Stimulated activated CD4-positive, alpha-beta T cell treated with anti-CD3 and anti-CD28 coated beads, Interleukin-15, amount 100 ng/mL, for 1 hour (primary cell): ENCODE measurements at places on chromosomes 6 and 20.

DNA sequence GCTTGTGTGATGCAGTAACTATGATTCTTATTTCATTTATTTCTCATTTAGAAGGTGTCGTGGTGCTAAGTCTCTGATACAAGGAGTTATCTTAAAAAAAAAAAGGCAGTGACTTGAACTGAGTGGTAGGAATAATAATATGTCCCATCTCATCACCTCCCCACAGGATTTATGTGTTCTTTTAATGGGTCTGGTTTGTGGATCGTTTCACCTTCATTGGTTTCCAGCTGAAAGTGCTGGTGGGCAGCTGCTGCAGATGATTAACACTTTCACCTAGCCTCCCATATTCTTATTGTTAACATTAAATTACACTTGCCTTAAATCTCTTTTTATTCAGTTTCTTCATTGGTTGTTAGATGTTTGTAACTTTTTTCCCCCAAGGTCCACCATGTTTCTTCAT, 68.8 kb downstream of the ANKRD6 start:
- DNase-seq: no peak

GRCh38 chr20:10336959-10337729, 96.9 kb downstream of the MKKS start:
- no peak for DNase-seq

GRCh38 chr6:45388328-45388727, 10.6 kb upstream of the SUPT3H start:
- no peak for DNase-seq

DNA sequence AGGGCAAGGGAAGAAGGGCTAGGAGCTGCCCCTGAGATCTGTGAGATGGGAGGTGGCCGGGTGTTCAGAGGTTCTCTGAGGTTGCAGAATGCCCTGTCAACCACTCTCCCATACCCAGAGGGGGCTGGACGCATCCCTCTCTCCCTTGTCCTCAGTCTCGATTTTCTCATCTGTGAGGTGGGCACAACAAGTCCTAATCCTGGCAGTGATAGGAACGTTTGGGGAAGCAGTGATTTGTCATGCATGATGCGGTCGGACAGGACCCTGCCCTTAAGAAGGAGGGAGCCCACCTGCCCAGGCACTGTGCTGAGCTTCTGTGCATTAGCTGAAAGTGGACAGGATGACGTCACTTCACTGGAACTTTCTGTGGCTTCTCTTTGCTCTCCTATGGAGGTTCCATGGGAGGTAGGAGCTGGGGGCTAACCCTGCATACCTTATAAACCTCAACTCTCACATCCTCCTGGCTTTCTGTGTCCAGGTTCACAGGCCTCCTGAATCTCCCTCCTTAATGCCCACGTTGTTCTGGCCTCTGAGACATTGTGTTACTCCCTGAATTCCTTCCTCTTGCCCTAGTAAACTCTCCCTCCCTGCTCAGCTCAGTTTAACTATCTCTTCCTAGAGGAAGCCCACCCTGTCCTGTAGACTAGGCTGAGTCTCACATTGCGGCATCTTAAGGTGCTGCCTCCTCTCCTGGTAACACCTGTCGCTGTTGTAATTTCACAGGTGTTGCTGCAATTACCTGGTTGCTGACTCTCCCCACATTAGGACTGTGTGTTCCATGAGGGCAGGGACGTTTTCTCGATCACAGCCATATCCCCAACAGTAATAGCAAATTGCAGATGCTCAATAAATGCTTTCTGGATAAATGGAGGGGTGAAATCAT, 30.1 kb upstream of the CSNK2A1 start:
- no peak for DNase-seq

DNA sequence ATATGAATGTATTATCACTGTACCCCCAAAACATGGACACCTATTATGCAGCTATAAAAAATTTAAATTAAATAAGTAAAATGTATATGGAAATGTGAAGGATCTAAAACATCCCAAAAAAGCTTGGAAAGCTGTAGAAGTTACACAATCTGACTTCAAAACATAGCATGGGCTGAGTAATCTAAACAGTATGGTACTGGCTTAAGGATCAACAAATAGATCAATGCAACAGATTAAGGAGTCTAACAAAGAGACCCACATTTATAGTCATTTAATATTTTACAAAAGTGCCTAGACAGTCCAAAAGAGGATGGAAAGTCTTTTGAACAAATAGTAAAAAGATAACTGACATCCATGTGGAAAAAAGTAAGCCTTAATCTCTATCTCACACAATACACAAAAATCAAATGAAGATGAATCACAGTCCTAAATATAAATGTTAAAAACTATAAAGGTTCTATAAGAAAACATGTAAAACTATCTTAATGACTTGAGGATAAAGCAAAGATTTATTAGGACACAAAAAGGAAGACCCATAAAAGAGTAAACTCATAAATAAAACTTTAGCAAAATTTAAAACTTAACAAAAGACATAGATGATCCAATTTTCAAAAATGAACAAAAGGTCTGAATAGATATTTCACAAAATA, 46.8 kb downstream of the RANBP9 start:
- no peak for DNase-seq

- DNase-seq: no peak
Observed at GRCh38 chr6:127554435-127555006, 22.5 kb upstream of the C6orf58 start.

DNA sequence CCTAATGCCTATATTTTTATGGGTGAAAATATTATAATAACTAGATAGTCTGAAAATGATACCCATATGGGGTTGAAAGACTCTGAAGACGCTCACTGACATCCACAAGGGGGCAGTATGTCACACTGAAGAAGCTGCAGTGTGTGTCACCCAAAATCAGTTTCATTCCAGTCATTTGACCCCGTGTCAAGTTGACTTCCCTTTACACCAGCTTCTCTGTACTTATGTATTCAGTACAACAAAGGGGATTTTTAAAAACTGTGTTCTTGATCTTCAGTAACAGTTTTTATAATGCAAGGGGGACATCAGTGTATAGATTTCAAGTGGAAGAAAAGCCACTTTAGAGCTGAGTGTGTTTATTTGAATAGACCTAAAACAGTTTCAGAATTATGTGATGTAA, 19.3 kb downstream of the FAXC start:
- peak; percentile 10 for DNase-seq

DNA sequence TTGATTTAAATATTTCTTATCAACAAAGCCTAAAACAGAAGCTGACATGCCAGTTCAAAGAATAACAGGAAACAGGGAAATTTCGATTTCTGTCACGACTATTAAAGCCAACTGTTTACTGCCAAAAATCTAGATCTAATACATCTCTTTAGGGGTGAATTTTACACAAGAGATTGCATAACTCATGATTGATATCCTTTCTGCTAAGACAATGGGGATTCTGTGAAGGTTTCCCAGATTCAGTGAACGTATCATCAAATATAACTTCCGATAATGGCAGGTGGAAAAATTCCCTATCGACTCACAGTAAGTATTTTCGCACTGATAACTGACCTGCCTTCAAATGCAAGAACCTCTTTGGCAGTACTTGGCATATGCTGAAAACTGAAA, 42.9 kb downstream of the NHSL1 start:
- no peak for DNase-seq

DNA sequence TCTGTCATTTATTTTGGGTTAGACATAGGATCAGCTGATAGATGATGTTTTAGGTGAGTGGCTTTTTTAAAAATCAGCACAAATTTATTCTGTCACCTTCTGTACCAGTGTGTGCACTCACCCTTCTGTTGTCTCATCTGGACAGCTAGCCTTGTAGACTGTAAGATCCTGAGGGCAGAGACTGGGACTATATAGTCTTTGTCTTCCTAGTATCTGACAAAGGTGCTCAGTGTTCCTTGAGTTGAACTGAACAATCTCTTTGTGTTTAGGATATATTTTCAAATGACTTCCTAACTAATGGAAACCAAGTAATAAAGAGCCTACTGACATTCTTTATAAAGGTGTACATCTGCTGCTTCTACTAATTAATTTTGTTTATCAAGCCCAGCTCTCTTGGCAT, 3.0 kb downstream of the DCBLD1 start:
- no peak for DNase-seq

DNA sequence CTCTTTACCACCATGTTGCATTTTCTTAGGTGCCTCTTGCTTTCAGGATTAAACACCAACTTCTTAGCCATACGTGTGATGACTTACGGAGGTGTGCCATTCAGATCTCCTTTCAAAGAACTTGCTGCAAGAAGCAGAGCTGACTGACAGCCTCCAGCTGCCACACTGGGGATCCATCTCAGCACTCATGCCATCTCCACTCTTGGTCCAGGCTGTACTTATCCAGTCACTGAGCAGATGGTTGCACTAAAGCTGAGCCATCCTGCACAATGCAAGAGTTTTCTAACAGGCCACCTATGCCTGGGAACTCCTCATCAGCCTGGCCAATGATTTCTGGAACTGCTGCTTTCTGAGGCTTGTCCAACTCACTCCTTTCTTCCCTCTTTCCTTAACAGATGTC, 31.4 kb upstream of the KIF6 start:
- DNase-seq: no peak

GRCh38 chr20:1894471-1894950, 696 bp upstream of the SIRPA start:
- DNase-seq: no peak

- no peak for DNase-seq
Observed at GRCh38 chr20:41592516-41593216, 25.5 kb downstream of the CHD6 start.

- DNase-seq: no peak
Observed at GRCh38 chr6:3388786-3389185, 68.1 kb downstream of the SLC22A23 start.

DNA sequence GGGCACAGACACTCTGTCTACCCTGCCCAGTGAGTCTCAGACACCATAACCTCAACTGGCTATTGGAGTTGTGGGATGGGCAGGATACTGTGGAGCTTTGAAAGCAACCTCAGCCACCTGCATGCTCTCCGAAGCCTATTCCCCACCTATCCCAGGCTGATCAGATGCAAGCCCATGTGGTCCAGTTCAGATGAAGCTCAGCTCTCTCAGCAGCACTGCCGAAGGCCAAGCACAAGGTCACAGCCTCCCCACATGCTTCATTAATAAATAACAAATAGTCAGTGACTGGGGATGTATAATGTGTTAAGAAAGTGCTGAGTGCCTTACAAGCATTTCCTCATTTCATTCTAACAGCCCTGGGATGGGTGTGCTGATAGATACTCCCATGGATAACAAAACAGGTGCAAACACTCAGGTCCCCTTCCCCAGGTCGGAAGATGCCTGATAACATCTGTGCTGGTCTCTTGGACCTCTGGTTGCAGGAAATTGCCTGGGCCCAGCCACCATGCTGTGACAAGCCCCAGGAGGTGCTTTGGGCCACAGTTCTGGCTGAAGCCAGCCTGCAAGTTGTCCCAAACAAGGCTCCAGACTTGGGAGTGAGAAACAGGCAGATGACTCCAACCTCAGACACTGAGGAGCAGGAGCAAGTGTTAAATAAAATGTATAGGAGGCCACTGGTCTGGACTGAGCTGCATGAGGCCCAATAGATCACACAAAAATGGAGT, 3.7 kb downstream of the ACSS1 start:
- DNase-seq: no peak

- no peak for DNase-seq
Observed at GRCh38 chr6:109257494-109257893, 124.8 kb downstream of the CD164 start.

DNA sequence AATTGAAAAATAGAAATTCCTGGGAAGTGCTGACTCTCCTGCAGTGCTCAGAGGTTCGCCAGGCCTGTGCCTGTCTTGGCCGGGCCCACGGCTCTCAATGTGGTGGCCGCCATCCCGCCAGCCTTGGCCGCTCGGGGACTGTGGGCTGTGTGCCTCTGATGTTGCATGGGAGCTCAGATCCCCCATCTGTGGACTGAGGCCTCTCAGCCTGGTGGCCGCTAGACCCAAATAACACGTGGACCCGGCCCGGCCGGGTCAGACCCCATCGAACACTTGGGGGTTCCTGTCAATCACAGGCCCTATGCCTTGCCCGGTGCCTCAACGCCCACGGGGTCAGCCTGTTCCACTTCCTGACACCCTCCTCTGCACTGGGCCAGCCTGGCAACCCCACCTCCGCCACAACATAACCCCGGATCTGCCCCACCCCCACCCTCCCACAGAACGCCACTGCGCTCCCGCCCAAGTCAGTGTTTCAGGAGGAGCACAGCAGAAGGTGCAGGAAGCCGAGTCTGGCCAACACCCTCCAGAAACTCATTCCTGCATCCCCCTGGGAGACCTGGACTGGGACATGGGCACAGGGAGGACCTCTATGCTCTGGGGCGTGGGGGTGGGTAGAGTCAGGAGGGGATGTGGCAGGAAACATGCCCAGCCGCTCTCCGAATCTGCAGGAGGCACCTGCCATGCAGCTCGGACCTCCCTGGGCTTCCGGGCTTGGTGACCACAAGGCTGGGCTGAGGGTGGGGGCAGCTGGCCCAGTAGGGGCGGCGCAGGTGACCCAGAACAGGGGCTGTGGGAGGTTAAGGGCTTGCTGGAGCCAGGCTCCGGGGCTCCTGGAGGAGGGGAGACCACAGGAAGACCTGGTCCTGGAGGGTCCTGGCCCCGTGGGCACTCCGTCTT, 98.7 kb upstream of the BHLHE23 start:
- no peak for DNase-seq

- DNase-seq: no peak
Observed at GRCh38 chr6:48826901-48827701, 636.0 kb downstream of the MMUT start.

DNA sequence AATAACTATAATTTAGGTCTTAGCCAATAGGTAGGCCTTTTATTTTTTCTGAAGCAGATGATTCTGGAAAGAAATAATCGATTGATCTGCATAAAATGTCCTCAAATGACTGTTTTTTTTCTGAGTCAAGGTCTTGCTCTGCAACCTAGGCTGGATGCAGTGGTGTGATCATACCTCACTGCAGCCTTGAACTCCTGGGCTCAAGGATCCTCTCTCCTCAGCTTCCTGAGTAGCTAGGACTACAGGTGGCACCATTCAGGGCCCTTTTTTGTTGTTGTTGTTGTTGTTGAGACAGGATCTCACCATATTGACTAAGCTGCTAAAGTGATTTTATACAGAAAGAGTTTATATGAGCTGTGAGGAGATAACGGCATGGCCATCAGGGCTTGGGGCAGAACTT, 18.2 kb downstream of the GLYATL3 start:
- DNase-seq: no peak

GRCh38 chr6:117397536-117398227, 28.1 kb downstream of the ROS1 start:
- DNase-seq: no peak

DNA sequence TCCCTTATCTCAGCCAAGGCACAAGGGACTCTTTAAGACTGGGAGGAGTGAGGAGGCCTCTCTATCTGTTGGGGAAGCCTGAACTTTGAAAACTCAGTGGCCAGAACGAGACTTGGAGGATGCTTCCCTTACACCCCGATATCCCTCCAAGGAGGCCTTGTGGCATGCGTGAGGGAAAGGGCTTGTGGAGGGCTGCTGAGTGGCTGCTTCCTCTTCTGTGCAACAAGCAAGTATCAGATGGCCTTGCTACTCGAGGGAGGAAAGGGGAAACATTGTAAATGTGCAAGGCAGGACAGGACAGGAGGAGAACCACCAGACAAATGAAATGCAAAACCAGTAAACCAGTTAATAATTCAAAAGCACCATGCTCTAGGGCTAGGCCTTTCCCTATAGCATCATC, 306.5 kb upstream of the MAP3K7 start:
- DNase-seq: no peak

- no peak for DNase-seq
Observed at GRCh38 chr6:11273406-11274065, 41.1 kb upstream of the NEDD9 start.

- DNase-seq: no peak
Observed at GRCh38 chr6:90495216-90495817, 91.6 kb downstream of the MAP3K7 start.
